ENCODE measurements at places on chromosomes 16 and 17.

GRCh38 chr16:56848029-56848936 is 16.7 kb upstream of the SLC12A3 start:
- no peak for DNase-seq

DNA sequence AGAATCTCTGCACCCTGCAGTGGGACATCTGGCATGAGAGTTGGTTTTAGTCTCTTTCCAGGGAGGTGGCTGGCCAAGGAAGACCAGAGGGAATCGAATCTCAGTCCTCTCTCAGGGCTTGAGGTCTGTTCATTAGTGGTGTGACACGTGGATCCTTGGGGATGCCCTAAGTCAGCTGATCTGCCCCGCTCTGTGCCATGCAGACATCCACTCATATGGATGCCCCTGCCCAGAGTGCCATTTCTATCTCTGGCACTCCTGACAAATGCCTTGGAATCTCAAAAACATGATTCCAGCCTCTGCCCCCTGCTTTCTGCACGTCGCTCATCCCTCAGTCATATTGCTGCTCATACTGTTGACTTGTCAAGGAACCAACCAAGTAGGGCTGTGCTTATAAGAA is 38.8 kb downstream of the WSCD1 start:
- no peak for DNase-seq

DNA sequence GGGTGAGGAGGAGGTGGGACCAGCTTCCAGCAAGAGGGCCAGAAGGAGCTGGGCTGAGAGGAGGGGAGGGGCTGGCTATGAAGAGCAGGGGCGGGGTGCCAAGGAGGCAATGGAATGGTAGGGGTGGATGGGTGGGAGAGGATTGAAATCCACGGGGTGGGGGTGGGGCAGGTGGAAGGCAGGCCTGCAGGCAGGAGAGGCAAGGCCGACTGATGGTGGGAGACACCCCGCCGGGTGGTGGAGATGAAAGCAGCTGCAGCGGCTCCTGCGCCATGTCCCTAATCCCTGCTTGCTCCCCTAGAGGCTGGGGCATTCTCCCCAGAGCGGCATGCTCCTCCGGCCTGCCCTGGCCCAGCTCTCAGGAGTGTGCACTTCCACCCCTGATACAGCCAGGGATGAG is 27.8 kb upstream of the TAC4 start:
- no peak for DNase-seq

GRCh38 chr16:14057878-14058382 is 13.2 kb upstream of the MRTFB start:
- DNase-seq: no peak

- DNase-seq: no peak
Measured at GRCh38 chr16:59881376-59881775, 1147.3 kb upstream of the GOT2 start.

Measured in NCI-H2081 treated with DMSO at 0.1 percent for 48 hours (cell line).